Fibroblast of the aortic adventitia (primary cell): ENCODE measurements at places on chromosomes 1 and 21. TPM values are rescaled to one million over a fixed set of nuclear protein-coding genes. Genes with fewer than 3 reads are reported as not detected.

DNA sequence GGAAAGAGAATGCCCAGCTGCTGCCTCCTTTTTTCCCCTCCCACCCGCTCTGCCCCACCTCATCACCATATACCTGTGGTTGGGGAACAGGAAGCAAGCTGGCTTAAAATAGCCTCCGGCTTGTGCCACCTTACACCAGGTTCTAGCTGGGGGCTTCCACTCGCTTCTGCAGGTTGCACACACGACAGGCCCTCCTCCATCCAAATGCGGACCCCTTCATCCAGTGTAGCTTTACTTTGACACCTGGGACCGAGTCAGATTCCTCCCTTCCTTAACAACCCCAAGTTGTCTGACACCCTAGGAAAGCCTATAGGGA, 14.6 kb downstream of the BLACAT1 start:
- no peak for DNase-seq

DNA sequence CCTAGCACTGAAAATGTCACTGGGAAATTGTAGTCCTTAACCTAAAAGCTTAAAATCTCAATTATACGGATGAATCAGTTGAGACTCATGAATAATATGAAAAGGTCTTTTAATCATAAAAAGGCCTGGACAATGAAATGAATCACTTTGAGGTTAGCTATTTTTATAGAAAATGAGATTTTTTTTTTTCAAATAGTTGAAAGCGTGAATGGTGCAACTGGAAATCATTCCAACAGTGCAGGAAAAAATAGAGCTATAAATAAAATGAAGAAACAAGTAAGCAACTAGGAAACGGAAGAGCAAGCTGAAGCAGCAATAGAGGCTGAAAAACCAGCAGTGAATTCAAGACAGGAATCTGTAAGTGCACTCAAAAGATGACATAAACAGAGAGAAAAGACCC, 142.9 kb downstream of the BACH1 start:
- peak; percentile 32 for DNase-seq

SLC45A1 gene
- 2.0 TPM in 2 replicates for total RNA-seq

CRABP2 gene
- total RNA-seq, result 62.7 and 68.9 TPM in 2 replicates

DNASE2B gene
- not detected in 2 replicates for total RNA-seq

DNA sequence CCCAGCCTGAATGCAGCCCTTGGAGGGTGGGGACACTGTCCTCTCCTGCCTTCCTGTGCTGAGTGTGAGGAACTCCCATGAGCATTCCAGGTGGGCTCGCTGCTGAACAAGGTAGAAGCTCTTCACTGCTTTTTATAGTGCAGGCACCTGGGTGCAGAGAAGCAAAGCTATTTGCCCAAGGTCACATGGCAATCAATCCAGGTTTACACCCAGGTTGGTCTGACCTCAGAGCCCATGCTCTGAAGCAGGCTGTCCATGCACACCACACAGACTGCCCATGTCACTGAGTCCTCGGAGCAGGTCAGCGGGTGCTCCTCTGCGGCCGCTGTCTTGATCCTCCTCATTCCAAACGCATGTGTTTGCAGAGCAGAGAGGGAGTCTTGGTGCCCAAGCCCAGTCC, 323.4 kb upstream of the VAMP3 start:
- no peak for DNase-seq

DNA sequence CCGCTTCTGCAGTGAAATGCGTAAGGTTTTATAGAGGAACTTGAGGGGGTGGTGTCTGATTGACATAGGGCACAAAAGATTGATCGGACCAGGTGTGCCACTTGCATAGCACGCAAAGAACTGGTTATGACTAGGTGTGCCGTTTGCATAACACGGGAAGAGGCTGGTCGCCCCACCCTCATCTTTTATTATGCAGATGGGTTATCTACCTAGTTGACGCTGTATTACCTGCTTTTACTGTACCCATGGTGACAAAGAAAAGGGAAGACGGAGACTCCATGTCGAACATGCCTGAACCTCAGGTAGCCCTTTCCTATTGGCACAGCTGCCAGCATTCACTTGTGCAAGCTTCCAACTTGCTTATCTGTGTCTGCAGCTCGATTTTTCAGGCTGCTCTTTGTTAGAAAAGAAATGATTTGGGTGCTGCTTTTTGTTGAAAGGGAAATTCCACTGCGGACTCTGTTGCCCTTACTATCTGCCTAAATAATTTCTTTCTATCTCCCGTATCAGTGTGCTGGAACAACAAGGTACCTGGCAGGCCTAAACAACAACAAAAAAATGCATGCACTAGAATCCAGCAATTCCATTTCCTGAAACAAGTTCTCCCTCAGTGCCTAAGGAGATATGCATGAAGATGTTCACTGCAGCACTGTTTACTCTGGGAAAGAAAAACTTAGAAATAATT, 194.4 kb upstream of the KAZN start:
- DNase-seq, result no peak

SEC16B gene
- total RNA-seq, result 1.6 and 4.8 TPM in 2 replicates

TP73 gene
- total RNA-seq, result 0.18 TPM in 1 of 2 replicates, not detected in the other

DNA sequence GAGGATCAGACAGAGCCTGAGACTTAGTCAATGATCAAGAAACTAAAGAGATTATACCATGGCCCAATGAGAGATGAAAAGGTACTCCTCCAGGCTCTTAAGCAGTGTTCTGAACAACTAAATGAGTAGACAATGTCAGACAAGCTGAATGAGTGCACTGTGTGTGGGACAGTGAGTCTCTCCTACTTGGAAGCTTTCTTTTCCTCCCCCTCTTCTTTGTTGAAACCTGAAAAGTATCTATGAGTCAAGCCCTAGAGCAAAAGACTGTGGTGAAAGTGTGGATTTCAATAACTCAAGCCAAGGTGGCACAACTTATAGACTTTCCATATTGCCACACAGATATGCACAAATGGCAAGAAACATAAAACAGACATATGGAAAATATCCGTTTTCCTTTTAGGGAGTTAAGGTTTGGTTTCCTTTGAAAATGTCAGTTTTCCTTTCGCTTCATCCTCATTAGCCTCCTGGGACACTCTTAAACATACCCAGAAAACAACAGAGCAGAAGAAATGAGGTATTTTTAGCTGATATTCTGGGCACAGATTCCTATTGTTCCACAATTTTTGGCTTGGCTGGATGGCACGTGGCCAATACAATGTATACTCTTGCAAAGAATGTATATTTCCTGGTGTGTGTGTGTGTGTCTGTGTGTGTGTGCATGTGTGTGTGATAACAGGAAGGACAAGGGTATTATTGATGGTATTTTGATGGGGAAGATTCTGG, 96.6 kb downstream of the LMX1A start:
- DNase-seq, result no peak

LRRC8B gene
- total RNA-seq, result 0.41 and 2.5 TPM in 2 replicates

FNDC5 gene
- 0.41 and 0.99 TPM in 2 replicates for total RNA-seq

DNA sequence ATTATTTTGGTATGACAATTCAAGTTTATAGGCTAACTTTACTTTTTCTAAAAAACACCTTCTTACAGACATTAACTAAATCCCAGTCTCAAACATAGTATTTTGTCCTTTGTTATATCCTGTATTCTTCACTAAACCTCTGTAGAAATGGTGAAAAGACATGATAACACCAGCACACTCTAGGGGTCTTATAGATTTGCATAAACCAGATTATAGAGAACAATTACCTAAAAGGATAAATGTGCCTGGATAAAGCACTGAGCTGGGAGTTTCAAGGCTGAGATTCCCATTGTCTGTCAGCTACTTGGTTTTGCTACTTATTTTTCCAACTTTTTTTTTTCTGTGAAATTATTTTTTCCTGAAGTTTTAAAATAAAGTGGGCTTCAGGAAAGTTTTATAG, 1288.6 kb upstream of the TMPRSS15 start:
- no peak for DNase-seq

GBP5 gene
- under 0.01 TPM in 1 of 2 replicates, not detected in the other for total RNA-seq

DNA sequence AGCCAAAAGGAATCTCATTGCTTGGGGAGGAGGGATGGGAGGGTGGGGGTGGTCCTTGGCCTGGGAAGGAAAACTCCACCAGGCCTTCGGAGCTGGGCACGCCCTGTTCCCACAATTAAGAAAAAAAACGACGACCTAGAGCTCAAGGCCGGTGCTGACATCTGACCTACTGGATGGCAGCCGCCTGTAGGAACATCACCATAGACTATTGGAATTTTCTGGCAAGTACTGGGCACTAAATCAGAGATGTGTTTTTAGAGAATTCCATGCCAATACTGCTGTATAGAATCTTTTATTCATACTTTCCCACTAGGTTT, 729 bp downstream of the NADK start:
- no peak for DNase-seq

ELAVL4 gene
- total RNA-seq, result not detected in 2 replicates

DNA sequence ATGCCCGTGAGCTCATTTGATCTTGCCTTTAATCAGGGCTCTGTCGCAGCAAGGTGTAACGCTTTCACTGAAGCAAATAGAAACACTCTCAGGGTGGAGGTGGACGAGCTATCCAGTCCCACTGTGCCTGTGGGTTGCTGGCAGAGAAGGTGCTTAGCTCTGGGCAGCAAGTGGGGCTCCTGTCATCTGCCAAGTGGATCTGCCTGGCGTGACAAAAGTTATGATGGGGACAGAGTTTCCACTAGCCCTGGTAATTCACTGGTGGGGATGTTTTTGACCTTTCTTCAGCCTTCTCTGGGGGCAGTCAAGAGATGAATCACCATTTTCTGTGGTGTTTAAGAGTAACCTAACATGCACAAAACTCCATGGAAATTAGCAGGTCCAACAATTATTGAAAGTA, 71.3 kb upstream of the EDEM3 start:
- DNase-seq, result no peak

DNA sequence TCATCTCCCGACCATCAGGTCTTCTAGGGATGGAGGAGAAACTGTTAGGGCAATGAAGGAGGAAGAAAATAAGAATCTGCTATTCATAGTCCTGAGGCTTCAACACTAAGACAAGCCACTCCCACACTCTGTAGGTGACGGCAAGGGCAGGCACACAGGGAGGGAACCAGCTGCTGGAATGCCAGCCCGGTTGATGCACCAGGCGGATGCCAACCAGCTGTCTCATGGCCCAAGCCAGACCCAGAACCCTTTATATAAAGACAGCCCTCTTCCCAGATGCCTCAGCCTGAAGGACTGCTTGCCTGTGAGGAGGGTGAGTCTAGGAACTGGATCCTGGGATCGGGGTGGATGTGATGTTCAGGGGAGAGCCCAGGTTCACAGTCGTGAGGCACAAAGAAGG, at the start of gene KPRP:
TSS of gene KPRP (plus strand) at position 279 of the 400 bp plus-strand sequence. CDS start 1,564 bp downstream, outside the sequence.
- no peak for DNase-seq

NR1I3 gene
- total RNA-seq, result not detected in 2 replicates

PTPN7 gene
- total RNA-seq, result not detected in 2 replicates

- DNase-seq, result no peak
Observed at GRCh38 chr1:13487143-13487868, 26.5 kb downstream of the LRRC38 start.

GRCh38 chr1:210754878-210755665, 378.9 kb downstream of the KCNH1 start:
- no peak for DNase-seq

DNA sequence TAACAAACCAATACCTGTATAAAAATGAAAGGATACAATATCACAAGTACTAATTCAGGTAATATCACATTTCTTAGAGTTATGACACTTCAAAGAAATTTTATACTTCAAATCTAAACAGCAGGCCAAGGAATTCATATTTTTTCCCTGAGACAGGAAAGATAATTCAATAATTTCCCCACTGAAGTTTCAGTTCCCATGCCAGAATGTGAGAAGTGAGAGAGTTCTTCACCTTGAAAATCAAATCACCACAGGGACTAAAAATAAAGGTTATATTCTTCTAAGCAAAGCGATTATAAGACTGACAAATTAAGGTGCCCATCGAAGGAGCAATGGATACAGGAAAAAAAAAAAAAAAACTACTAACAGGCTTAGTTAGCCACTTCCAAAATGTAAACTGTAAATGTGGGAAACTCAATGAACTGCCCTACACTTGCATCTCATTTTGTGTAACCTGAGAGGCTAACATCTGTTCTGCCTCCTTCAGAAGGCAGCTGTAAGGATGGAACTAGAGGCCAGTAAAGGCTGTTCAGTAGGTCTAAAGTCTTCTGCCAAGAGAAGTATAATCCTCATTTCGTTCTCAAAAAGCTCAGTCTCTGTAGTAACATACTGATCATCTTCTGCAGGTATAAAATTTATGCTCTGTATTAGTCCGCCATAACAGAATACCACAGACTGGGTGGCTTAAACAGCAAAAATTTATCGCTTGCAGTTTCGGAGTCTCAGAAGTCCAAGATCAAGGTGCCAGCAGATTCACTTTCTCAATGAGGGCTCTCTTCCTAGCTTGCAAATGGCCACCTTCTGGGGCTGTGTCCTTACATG, 127.8 kb downstream of the RERE start:
- DNase-seq, result no peak

- no peak for DNase-seq
Observed at GRCh38 chr1:239306426-239306825, 79.9 kb upstream of the CHRM3 start.

S100A3 gene
- 4.3 TPM in 1 of 2 replicates, not detected in the other for total RNA-seq

GRCh38 chr1:201870397-201870796, 18.3 kb upstream of the SHISA4 start:
- no peak for DNase-seq

MR1 gene
- total RNA-seq, result 18.6 and 21.6 TPM in 2 replicates

- DNase-seq, result no peak
Observed at GRCh38 chr1:8665833-8666232, 151.6 kb downstream of the RERE start.

TAS1R1 gene
- total RNA-seq, result not detected in 2 replicates

GUCA2A gene
- not detected in 2 replicates for total RNA-seq

GRCh38 chr1:52551507-52552235, 1.2 kb downstream of the TUT4 start:
- DNase-seq, result peak; percentile 61

DNA sequence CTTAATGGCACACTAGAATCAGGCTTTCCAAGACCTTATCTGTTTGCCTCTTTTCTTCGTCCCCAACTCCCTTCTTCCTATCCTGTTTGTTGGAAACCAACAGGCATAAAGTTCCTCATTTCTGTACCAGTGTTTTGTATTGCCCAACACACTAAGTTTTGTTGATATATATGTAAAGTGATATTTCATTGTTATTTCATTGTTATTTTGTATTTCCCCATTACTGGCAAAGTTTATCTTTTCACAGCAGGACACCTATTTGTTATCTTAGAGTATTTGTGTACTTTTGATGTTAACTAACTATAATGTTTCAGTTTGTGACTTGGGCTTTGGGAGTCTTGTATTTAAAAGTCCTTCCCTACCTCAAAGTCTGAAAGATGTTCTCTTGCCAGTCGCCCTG, 27.1 kb downstream of the FAM20B start:
- DNase-seq, result no peak

DNA sequence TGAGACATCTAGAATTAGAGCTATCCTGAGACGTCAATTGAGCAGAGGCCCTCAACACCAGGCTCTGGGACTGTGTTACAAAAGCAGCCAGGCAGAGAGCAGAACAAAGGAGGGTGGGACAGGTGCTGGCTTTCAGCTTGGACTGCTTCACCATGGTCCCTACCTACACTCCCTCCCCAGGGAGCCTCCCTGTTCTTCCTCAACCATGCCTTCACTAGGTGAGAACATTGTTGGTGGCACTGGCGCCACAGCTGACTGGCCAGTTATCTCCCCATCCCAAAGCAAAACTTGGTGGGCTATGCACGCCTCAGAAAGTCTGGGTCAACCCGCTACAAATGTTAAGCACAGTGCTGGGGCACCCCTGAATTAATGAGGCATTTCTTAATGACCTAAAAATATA, 87.8 kb downstream of the NMNAT2 start:
- DNase-seq, result no peak

PDPN gene
- total RNA-seq, result 2.0 and 17.6 TPM in 2 replicates
